Activated T-helper 1 cell treated with anti-CD3 and anti-CD28 coated beads, Interleukin-12 subunit alpha, Interleukin-12 subunit beta, Interleukin-2, Interleukin-4 antibody, amounts not matched to agents 30 ng/mL and 10 ng/mL and 1 ng/mL, durations not matched to agents 14 hours and 24 hours and 36 hours (primary cell): ENCODE measurements at places on chromosomes 5 and 9. TPM values are rescaled to one million over a fixed set of nuclear protein-coding genes. Genes with fewer than 3 reads are reported as not detected.

- no peak overlapping the region for H3K4me3 ChIP-seq
- no peaks in the 10 kb centered on the region for H3K27me3 ChIP-seq
- H3K36me3 ChIP-seq: peaks cover 50% of the 10 kb centered on the region
Measured at GRCh38 chr5:178605788-178606187, 15.6 kb upstream of the COL23A1 start.

- H3K27ac ChIP-seq: no peak overlapping the region
- peaks cover 19% of the 10 kb centered on the region for H3K36me3 ChIP-seq
- H3K4me1 ChIP-seq: peaks cover 6% of the 10 kb centered on the region
Measured at GRCh38 chr5:160105686-160106360, 13.4 kb downstream of the PWWP2A start.

GRCh38 chr9:19154135-19154612, 26.9 kb upstream of the PLIN2 start:
- H3K4me1 ChIP-seq: peaks cover 22% of the 10 kb centered on the region
- no peak for DNase-seq
- no peak overlapping the region for H3K4me3 ChIP-seq
- H3K27me3 ChIP-seq: no peaks in the 10 kb centered on the region

Gene ANXA2R
- 0.88 and 0.93 TPM in 2 replicates for total RNA-seq
